ENCODE measurements at places on chromosomes 1 and 21.

- DNase-seq, result no peak
Measured at GRCh38 chr1:55169126-55169525, 46.0 kb downstream of the USP24 start.

- DNase-seq, result no peak
Measured at GRCh38 chr1:227917081-227917950, 30.4 kb downstream of the WNT9A start.

GRCh38 chr21:27515676-27516075 lies 548.8 kb upstream of the ADAMTS5 start:
- DNase-seq, result no peak

DNA sequence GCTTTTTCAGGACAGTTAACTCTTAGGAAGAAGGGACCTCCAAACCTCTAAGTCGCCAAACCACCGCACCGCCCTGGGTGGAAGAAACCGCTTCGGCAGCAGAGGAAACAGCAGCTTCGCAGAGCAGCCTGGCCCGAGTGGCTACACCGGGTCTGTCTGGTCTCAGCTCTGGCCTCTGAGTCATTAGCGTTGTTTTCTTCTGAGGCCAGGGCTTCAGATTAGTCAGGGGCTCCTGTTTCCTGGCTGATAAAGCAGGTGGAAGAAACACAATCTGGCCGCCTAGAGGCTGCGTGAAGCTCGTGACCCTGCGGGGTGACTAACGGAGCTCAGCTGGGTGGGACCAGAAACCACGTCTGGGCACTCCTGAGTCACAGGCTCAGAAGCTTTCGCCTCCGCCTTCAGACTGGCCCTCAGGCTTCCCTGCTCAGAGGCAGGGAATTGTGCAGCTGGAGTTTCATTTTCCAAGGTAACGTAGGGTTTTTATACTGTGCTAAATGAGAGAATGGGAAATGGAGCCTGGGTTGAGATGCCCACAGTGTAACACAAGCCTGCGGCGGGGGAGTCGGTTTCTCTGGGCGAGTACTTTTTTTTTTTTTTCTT lies 44.9 kb downstream of the CHAF1B start:
- peak; percentile 49 for DNase-seq

- DNase-seq, result peak; percentile 100
Measured at GRCh38 chr1:225999227-225999911, at the start of gene SDE2. Gene SDE2 (minus strand): TSS chr1:225999343. CDS start chr1:225999312, 31 bp downstream.

- DNase-seq, result no peak
Measured at GRCh38 chr1:184283999-184284398, 102.8 kb upstream of the C1orf21 start.

DNA sequence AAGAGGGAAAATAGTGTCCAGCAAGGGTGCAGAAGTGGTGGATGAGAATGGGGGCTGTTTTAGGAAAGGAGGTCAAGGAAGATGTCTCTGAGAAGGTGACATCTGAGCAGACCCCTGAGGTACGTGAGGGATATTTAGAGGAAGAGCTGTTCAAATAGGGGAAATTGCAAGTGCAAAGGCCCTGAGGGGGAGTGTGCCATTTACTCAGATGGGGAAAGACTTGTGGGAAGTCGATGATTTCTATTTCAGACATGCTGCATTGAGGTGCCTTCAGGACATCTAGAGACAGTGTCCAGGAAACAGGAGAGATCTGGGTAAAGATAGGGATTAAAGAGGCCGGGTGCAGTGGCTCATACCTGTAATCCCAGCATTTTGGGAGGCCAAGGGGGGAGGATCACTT lies 10.4 kb upstream of the ADGRB2 start:
- no peak for DNase-seq

GRCh38 chr1:162470216-162470615 lies 27.4 kb upstream of the UHMK1 start:
- DNase-seq, result no peak

DNA sequence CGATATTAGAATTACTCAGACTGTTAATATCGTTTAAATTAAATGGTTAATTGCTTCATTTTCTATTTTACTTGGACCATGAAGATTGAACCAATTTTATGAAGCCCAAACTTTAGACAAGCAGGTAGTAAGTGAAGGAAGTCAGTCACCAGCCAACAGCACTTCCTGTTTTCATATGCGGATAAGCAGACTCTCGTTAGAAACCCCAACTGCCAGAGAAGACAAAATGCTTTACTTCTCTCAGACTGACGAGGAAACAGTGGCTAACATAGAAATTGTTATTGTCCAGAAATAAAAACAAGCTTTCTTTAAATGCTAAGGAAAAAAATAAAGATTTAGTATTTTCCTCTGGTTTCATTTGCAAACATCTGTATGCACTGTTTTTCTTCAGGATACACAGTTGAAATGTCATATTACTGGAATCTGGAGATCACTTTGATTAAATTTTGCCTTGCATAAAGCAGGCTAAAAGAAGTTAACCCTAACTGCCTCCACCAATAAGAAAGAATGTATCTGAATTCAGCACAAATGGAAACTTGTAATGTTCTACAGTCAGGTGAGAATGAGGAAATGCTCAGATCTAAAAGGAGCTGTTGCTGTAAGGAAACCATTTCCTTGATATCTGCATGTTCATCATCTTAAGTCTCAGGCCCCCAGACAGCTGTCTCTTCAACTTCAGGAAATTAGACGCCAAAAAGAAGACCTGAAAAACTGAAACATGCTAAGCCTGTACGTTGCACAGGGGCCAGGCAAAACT lies 129.8 kb upstream of the SAMSN1 start:
- DNase-seq, result no peak

DNA sequence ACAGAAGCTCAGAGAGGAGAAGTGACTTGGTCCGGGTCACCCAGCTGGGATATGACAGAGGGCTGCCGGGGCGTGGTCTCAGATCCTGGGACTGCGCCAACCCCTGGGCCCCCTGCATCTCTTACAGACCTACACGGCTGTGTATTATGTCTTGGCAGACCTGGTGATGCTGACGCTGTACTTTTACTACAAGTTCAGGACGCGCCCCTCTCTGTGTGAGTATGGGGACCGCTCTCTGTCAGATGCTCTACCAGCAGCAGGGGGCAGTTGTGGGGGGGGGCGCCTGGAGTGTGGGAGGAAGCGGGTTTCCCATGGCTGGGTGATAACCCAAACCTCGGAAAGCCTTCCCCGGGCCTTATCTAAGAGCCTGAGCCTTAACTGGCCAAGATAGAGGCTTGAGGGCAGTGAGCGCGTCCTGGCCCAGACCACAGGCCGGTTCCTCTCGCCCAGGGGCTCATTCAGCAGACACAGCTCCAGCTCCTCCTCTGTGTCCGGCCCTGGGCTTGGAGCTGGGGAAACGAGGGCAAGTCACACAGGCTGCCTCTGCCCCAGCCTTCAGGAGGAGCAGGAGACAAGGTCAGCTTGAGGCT lies 13.3 kb downstream of the SLC66A1 start:
- DNase-seq, result no peak

- DNase-seq, result no peak
Measured at GRCh38 chr1:173532237-173532636, 55.1 kb downstream of the PRDX6 start.

DNA sequence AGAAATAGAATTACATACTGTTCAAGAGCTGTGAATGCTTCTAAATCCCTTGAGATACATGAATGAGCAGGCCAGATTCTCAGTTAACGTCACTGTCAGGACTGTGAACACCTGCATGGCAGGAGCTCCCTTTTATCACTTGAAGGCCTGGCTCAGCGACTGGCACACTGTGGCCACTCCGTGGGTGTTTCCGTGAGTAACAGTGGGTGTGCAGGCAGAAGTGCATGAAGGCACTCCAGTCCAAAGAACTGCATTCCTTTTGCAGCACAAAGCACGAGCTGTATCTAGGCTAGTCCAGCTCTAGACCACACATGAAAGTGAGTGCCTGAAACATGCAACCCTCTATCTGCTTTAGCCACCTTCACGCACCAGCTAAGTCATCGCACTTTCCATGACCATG lies 9.6 kb upstream of the SIM2 start:
- DNase-seq, result no peak

- no peak for DNase-seq
Measured at GRCh38 chr1:107677697-107678096, 287.3 kb downstream of the VAV3 start.

DNA sequence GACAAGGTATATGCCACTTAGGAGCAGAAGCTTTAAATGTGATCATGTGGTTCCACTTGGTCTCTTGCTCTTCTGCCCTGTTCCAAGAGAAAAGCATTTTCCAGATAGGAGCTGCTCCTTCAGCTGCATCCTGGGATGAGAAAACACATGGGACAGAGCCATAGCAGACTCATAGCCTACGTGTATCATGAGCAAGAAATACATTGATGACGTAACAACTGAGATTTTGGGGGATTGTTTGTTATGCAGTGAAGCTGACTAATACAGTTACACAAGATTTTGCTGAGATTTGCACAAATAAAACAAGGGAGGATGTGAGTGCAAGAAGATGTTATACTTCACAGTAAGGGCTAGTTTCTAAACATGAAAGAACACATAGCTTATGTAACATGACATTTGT lies 36.0 kb upstream of the IRF2BP2 start:
- no peak for DNase-seq

DNA sequence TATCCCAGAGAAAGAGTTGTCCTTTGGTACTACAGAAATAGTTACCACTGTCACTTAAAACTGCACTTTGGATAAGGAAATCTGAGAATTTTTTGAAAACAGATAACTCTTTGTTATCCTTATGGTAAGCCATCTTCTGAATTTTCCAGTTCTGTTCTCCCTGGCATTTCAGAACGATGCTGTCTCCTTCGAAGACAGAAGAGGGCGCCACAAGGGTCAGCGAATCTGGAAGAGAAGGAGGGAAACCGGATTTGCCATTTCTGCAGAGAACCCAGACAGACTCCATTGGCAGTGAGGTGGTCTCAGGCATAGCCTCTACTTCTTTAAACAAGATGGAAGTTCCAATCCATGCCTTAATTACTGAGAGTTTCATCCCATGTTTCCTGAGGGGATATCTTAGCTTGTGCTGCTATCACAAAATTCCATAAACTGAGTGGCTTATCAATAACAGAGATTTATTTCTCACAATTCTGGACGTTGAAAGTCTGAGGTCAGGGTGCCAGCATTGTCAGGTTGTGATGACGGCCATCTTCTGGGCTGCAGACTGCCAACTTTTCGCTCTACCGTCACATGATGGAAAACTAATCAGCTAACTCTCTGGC lies 6.4 kb downstream of the FCRL2 start:
- DNase-seq, result no peak
